ENCODE measurements at places on chromosomes 11 and 22.

DNA sequence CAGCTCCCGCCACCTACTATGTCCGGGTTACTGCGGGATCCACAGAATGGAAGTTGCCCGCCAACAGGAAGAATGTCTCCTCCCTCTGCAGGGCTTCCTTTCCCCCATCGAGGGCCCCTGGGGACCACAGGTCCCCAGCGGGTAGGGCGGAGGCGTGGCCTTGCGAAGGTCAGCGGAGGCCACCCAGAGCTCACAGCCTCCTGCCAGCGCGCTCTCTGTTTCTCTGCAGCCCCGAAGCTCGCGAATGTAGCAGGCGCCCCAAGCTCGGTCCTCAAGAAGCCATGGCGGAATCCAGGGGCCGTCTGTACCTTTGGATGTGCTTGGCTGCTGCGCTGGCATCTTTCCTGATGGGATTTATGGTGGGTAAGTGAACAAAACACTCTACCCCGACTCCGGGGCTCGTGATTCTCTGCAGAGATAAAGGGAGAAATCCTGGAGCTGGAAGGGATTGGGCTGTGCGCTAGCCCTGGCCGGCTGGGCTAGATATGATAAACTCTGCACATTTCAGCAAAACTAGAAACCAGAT lies at the start of gene NAALAD2:
Gene NAALAD2, plus strand, starts transcription at position 186 of the 526 bp plus-strand sequence. Its CDS starts 96 bp downstream, at position 282.
- DNase-seq = no peak

DNA sequence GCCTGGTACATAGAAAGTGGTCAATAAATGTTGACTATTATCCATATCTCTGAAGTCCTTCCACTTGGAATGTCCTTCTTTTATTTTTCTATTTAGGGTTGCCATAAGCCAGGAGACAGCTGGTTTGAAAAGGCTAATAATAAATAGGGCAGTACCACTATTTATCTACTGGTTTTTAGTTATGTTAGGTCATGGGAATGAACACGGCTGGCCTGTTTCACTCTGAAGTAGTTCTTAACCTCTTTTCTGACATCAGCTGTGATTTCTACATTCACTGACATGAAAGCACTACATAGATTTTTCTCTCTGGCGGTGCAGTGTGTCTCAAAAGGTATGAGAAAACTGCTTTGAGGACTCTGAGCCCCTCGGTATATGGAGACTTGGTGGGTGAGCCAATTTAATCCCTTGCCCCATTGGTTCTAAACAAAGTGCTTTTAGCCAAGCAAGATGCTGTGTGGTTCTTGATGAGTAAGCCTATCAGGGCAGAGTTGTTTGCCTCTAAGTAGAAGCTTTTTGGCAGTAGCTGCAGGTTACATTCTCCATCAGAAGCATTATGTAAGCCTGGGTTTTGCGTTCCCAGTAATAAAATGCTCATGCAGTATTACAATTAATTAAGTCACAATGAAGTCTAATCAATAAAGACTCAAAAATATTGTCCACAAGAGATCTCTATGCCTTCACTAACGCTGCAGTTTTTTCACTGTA lies 48.7 kb upstream of the APOA1 start:
- no peak for DNase-seq

GRCh38 chr22:45413368-45414211 lies at the start of the genes RIBC2 and SMC1B:
RIBC2 (plus strand) TSS chr22:45413693; CDS start chr22:45413887, 194 bp downstream.
SMC1B (minus strand) TSS chr22:45413599; CDS start chr22:45413567, 32 bp downstream.
- peak; percentile 57 for DNase-seq

DNA sequence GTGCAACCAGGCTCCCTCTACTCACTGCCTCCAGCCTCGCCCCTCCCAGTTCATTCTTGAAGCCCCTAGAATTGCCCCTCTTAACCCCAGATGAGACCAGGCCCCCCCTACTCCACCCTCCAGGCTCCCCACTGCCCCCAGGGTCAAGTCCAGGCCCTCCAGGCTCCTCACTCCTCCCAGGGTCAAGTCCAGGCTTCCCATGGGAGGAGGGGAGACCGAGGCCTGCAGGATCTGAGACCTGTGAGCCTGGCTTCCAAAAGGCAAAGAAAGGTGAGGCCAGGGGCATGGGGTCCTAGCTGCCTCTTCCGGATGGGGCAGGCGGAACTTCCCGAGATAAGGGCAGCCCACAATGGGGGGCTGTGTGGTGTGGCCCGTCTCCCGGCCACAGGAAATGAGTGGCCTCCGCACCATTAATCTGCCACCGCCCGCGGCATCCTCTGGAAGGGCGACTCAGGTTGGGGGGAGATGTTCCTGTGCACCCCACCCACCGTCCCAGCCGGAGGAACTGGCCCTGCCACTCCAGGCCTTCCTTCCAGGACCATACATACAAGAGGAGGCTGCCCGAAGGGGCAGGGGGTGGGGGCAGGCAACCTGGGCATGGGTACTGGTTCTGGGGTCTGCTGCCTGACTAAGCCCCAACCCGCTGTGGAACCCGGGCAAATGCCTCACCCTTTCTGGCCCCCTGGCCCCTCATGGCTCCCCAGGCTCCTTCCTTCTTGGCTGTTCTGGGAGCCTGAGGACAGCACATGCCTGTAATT lies 35.1 kb upstream of the WNT11 start:
- DNase-seq = no peak

GRCh38 chr11:128469220-128469619 lies 118.1 kb downstream of the ETS1 start:
- no peak for DNase-seq

- no peak for DNase-seq
Observed at GRCh38 chr22:29211466-29211865, 5.8 kb downstream of the EMID1 start.

- DNase-seq = peak; percentile 7
Observed at GRCh38 chr22:21866833-21867527, 465 bp downstream of the MAPK1 start.

GRCh38 chr11:17816232-17816931 lies 81.8 kb downstream of the KCNC1 start:
- no peak for DNase-seq
